ENCODE measurements at places on chromosomes 11 and 22.
A peak's percentile ranks its signal among the peaks of the same experiment; 100 is the strongest.

GRCh38 chr11:60955571-60955970 lies 3.6 kb upstream of the SLC15A3 start:
- no peak for DNase-seq

DNA sequence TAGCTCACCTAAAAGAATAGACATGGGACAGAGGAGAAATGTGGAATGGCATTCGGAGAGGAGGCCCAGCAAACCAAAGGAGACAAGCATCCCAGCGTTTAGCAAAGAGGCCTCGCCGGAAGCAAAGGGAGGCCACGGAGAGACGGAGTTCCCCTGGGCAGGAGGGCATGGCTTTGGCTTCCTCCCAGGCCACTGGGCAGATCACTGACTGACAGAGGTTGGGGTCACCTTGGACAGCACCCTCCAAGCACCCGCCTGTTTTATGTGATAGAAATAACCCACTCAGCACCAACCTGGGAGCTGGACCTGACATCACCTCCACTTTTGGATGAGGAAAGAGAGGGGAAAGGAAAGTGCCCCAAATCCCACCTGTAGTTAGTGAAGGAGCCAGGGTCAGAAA lies 434.1 kb downstream of the BRD1 start:
- no peak for DNase-seq

GRCh38 chr11:116690611-116691010 lies 82.2 kb downstream of the BUD13 start:
- DNase-seq = no peak

GRCh38 chr11:44615041-44615755 lies 49.7 kb downstream of the CD82 start:
- no peak for DNase-seq

- DNase-seq = no peak
Measured at GRCh38 chr11:20962581-20962980, 293.2 kb downstream of the NELL1 start.

- no peak for DNase-seq
Measured at GRCh38 chr11:1397862-1398527, 8.3 kb downstream of the BRSK2 start.

GRCh38 chr11:43868852-43869567 lies 11.6 kb upstream of the ALKBH3 start:
- DNase-seq = peak; percentile 28

GRCh38 chr22:40346185-40347118 lies at the start of gene ADSL:
Gene ADSL, plus strand, starts transcription at chr22:40346500. Its CDS starts 59 bp downstream, at chr22:40346559.
- DNase-seq = peak; percentile 78

GRCh38 chr11:67561971-67562619 lies 21.5 kb upstream of the GSTP1 start:
- DNase-seq = no peak

DNA sequence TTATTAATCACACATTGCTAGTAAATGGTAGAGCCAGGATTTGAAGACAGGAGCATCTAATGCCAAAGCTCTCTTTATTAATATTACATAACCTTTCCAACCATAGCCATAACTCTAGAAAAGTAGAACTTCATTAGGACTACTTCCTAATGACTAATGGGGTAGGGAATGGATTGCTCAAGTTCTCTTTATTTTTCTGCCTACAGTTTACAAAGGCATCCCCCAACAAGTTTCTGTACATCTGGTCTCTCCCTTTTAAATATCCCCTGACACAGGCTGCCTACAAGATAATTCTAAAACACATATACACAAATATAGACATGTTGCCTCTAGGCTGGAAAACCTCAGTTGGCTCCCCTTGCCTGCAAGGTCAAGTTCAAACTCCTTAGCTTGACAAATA lies 534.9 kb downstream of the SOX6 start:
- no peak for DNase-seq

- DNase-seq = no peak
Measured at GRCh38 chr11:74925281-74925680, 23.6 kb downstream of the XRRA1 start.

DNA sequence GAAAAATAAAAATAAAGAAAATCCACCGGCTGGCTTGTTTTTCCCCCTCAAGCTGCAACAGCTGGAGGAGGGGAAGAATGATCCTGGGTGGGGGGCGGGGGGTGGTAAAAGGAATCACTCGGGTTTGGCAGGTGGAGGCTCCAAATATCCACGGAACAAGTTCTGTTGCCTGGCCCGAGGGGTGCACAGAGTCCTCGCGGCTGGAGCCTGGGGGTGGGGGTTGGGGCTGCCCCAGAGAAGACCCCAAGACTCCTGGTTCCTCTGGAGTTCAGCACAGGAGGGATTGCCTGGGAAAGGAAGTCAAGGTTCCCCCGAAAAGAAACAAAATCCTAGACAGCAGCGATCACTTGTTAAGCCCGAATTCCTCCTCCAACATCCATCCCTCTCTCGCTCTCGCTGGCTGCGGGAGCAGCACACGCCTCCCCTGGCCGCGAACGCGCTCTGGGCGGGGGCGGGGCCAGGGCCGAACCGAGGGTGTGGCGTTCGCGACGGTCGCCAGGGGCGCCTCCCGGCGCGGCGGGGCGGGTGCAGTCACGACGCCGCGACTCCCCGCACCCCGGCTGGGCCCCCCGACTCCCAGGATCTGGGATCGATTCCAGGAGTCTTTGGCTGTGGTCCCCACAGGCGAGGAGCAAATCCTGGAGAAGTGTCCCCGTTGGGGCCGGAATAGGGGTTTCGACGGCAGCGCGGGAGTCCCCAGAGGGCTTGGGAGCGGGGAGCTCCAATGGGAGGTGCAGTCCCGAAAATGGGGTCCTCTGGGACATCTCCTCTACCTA lies at the start of gene KCNA4:
KCNA4 (minus strand) TSS at position 443 of the 776 bp plus-strand sequence. CDS start 4,352 bp downstream, outside the sequence.
- no peak for DNase-seq

DNA sequence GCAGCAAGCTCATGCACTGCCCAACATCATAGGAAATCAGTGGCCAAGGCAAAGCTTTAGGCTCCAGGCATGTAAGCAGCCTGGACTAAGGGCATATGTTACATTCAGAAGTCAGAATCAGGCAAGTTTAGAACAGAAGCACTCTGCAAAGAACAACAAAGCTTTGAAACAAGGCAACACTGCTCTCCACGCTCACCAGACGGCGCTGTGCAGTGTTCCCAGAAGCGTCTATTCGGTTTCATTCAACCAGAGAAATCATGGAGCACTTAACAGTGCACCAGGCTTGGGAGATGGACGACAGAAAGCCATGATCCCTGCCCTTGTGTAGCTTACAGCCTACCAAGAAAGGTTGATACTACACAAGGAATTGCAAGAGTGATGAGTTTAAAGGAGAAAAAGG lies 555.8 kb downstream of the BUD13 start:
- DNase-seq = no peak

DNA sequence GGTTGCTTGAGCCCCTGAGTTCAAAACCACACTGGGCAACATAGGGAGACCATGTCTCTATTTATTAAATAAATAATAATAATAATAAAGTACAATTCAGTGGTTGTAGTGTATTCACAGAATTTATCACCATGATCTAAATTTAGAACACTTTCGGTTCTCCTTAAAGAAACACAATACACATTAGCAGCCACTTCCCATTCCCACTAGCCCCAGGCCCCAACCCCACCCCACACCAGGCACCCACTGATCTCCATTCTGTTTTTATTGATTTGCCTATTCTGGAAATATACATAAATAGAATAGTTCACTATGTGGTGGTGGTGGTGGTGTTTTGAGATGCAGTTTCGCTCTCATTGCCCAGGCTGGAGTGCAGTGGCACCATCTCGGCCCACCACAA lies 45.7 kb downstream of the BCL2L13 start:
- no peak for DNase-seq

DNA sequence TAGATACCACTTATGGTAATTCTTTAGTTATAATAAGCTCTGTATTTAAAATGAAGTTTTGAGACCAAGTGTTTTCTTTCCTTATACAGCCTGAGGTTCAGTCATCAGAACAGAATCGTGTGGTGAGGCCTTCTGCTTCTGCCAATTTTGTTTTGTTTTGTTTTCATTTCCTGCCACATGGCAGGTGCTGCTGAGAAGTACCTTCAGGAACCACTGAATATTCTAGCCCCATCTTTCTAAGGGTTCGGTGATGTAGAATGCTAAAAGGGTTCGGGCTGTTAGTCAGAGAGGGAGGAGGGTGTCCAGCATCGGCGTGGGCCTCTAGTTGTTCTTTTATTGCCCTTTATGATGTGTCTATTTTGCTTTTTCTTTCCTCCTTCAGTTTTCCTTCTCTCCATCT lies 25.8 kb downstream of the TNRC6B start:
- peak; percentile 46 for DNase-seq

DNA sequence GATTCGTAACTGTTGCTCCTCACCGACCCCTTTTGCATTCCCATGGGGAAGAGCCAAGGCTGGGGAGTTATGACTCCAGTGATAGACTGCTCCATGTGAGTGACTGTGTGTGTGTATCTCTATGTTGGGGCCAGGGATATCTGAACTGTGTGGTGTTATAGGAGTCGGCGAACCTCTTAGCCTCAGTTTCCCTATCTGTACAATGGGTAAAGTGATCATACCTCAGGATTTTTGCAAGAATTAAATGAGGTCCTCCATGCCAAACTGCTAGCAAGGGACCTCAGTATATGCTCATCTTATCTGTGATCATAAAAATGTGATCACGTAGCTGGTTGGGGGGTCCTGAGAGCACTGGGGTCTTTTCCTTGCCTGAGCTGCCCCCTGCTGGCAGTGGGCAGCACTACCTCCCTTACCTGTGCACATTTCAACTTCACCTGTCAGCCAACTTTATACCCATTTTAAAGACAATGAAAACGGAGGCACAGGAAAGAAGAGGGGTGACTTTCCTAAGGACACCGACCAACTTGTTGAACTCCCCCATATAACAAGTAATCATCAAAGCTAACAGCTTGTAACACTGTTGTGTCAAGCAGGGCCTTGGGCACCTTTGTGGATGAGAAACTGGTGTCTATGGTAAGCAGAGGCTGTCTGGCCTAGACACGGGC lies 1.4 kb upstream of the DPP3 start:
- peak; percentile 24 for DNase-seq

- DNase-seq = no peak
Measured at GRCh38 chr11:121415856-121416255, 36.3 kb upstream of the SORL1 start.

DNA sequence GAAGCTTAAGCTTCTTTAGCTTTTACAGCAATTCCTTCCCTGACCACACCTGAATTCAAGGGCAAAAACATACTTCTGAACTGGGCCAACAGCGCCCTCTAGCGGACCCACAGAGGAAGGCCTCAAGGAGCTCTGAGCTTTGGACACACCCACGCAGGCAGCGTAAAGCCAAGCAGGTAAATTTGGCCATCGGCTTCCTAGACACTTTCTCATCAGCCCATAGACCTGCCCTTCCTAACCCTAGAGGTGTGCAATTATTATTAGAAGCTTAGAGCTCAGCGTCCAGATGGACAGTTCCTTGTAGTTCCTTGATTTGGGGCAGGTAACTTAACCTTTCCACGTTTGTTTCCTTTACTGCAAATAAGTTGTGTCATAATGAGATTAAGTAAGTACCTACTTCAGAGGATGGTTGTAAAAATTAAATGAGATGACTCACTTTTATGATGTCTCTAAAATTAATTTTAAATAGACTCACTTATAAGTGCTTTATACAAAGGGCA lies 25.7 kb upstream of the HMGXB4 start:
- peak; percentile 61 for DNase-seq

GRCh38 chr22:38638216-38638615 lies 18.0 kb downstream of the FAM227A start:
- no peak for DNase-seq

GRCh38 chr11:110522471-110522870 lies 92.7 kb downstream of the FDX1 start:
- no peak for DNase-seq

GRCh38 chr11:72430741-72431570 lies 3.4 kb downstream of the CLPB start:
- peak; percentile 5 for DNase-seq

DNA sequence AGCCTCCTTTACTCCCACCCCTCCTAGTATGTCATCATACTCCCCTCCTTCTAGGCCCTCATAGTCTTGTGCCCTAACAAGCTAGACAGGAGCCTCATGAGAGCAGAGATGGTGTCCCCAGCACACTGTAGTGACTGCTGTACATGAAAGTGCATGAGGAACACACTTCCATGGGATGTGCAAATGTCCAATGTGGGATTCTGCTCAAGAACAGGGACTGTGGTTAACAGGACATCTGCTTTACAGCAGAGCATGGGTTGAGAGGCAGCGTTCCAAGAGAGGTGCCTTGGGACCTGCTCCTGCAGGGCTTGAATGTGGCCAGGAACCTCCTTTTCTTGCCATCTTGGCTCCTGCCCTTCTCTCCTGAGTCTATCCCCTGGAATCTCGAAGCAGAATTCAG lies 45.3 kb downstream of the HIRA start:
- DNase-seq = no peak

DNA sequence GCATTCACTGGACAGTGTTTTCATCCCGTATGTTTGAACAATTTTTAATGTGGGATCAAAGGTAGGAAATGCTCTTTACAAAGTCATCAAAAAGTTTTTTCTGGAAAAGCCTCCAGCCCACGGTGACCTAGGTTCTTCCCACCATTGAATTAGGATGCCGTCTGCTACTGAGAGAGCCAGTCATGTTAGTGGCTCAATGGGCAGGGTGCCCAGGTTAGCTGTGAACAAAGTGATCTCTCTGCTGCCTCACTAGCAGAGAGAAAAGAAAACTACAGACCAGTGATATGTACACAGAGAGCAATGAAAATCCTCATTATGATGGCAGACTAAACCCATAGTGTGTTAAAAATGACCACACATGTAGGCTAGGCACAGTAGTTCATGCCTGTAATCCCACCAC lies 32.4 kb downstream of the KCNQ1 start:
- DNase-seq = no peak

- DNase-seq = no peak
Measured at GRCh38 chr11:41861838-41862237, 402.4 kb upstream of the LRRC4C start.

- peak; percentile 78 for DNase-seq
Measured at GRCh38 chr11:69122630-69123431, 32.9 kb upstream of the SMIM38 start.

DNA sequence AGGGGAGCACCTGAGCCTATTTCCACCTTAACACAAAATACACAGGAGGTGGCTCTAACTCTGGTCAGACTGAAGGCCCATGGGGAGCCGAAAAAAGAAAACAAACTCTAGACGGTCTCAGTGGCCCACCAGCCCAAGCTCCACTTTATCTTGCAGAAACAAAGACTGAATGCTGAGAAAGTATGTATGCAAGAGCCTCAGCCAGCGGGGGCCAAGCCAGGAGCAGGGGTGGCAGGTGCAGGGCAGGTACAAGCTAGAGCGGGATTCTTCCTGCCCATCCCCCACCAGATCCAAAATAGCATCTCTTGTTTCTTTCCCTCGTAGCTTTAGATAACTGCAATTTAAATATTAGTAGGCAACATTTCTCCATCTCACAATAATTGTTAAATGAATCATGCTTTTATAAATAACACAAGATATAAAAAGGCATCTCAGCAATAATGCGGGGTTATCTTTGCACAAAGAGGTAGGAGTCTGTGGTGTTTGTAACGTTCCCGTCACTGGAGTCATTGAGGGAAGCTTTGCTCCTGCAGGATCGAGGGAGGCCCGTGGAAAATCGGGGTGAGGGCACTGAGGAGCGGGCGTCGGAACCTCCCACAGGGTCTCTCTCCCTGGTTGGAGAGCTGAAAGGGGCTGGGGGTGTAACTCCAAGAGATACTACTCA lies 418.0 kb downstream of the SHANK2 start:
- no peak for DNase-seq
